HL-60 (cell line): ENCODE measurements at places on chromosomes 11 and 22.

DNA sequence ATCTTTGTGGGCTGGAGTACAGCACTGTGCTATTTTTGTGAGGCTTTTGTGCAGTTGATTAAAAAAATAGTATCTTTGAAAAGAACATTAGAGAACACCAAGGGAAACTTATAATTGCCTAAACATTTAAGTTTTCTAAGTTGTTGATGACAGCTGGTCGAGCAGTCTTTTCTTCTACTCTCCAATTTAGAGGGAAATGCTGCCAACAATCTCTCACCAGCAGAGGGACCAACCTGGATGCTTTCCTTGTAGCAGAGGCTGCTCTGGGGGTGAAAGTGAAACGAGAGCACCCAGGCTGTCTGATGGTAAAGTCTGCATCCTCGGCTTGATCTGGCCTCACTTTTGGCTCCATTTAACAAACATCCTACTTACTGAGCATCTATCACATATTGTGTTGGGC, 1286.5 kb upstream of the TENM4 start:
- DNase-seq, result no peak

DNA sequence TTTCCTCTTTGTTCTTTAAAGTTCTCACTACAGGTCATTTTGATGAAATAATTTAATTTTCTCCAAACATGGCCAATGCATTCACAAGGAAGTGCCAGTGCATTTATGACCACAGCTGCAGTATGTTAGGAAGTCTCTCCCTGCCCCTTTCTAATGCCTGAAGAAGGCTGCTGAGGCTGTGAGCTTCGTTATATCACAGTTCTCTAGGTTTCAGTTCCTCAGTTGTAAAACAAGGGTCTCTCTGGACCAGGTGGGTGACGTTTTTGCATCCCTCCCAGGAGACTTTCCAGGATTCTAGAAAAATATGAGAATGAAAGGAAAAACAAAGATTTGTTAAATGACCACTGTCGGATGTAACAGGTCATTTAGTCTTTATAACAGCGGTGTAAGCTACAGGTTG, 171.6 kb downstream of the LARGE1 start:
- DNase-seq, result no peak

GRCh38 chr11:44096360-44097185, 1.1 kb downstream of the EXT2 start:
- no peak for DNase-seq

DNA sequence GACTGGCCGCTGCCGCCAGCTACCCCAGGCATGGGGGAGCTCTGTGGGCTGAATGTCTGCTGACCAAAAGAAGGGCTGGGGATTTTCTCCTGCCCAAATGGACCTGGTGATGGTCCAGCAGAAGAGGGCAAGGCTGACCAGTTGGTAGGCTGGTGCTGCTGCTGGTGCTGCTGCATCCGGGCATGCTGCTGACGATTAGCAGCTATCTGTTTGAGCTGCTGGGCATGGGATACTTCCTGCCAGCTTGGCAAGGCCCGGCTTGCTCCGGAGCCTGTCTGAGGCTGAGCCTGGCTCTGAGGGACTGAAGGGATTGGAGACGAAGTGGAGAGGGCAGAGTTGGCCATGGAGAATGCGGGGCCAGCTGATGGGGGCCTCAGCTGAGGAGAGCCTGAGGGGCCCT, 168.6 kb upstream of the MTMR2 start:
- no peak for DNase-seq

GRCh38 chr22:39332441-39333064, 13.1 kb upstream of the RPL3 start:
- DNase-seq, result no peak

- DNase-seq, result no peak
Measured at GRCh38 chr11:794766-795633, 3.1 kb downstream of the SLC25A22 start.

- no peak for DNase-seq
Measured at GRCh38 chr11:91209751-91210150, 986.9 kb upstream of the CHORDC1 start.

GRCh38 chr11:94402355-94402754, 1.1 kb upstream of the GPR83 start:
- DNase-seq, result no peak

DNA sequence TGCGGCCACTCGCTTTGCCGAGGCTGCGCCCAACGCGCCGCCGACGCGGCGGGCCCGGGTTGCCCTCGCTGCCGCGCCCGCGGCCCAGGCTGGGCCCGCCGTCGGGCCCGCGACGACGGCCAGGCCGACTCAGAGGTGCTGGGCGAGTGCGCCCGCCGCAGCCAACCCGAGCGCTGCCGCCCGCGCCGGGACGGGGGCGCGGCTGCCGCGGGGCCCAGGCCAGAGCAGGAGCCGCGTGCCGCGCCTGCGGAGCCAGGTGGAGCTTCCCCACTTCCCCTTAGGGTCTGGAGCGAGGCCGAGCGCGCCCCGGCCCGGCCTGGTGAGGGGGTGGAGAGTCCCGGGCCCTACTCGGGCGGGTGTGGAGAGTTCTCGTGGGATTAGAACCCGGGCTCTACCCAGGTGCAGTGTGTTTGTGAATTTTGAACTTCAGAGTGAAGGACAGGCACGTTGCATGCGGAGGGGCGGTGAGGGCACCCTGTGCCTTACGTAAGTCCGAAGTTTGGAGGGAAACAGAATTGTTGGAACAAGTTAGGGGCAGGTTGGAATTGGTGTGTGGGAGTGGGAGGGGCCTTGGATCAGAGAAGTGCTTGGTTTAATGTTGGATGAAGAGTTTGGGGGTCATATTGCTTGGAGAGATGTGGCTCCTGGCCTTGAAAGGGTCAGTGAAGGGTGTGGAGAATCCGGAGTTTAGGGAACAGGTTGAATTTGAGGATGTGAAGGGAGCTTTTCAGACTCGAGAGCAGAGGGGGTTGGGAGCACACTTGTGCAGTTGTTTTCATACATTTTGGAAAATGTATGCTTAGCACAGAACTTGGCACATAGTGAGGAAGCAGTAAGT, 697 bp downstream of the RNF169 start:
- DNase-seq, result peak; percentile 65

DNA sequence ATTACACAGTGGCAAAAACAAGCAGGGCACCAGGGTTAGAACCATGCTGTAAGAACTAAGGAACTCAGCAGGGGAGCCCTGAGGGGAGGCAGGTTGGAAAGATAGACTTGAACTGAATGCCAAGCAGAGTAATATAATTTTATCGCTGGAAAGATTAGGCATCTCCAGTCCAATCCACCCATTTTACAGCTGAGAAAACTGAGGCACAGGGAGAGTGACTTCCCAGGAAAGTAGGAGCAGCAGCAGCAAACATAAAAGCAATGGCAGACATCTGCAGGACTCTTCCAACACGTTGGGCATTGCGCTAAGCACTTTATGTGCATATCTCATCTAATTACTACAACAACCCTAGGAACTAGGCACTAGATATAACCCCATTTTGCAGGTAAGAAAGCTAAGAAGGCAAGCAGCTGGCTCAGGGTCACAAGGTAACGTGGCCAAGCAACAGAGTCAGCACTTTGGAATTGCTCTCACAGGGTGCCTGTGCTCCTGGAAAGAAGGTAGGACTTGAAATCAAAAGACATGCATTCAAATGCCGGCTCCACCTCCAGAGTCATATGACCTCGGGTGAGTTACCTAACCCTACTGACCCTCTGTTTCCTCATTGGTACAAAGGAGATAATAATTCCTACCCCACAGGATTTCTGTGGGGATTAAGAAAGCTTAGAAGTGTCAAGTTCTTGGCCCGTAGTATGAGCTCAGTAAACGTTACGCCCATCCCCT, 215.3 kb downstream of the BARX2 start:
- DNase-seq, result no peak

DNA sequence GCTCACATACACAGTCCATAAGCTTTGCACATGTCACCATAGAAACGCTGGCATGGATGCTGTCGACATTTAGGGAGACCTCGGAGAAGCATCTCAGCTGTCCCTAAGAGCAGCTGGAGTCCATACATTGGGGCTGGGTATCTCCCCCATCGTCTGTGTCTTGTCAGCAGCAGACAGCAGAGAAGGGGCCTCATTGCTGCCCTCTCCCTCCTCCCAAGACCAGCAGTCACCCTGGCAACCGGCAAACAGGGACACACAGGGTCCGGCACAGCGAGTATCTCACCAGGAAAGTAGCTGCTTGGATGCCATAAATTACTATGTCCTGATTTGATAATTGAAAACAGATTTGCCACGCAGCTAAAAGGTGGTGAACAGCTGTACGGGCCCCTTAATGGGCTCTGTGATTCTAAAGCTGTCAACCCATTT, 84.4 kb downstream of the CD44 start:
- no peak for DNase-seq

DNA sequence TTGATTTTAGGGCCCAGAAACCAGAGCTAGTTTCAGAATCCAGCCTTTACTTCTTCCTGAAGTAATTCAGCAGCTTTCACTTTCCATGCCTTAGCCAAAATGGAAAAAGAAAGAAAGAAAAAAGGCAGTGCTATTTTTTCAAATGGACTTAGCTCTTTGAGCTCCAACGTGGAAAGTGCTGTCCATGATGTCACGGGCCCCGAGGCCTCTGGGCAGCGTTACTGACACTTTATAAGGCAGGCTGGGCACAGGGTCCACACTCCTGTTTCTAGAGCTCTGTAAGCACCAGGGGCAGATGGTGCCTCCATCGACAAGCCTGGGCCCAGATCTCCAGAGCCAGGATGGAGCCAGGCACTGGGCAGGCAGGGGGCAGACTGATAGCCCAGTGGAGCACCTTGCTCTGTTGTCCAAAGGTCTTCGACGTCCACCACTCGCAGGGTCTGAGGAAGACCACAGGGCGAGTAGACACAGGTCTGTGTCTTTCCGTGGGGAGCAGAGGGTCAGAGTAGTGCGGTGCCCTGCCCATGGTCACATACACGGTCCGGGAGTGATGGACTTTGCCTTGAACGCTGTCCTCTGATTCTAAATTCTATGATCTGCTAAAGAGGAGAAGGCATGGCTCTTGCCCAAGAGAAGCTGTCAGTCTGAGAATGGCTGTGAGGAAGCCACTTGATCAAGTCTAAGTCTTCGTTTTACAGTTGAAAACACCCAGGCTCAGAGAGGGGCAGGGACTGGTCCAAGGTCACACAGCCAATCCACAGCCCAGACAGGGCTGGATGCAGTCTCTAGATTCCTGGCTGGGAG, 22.0 kb upstream of the WNT11 start:
- DNase-seq, result no peak

DNA sequence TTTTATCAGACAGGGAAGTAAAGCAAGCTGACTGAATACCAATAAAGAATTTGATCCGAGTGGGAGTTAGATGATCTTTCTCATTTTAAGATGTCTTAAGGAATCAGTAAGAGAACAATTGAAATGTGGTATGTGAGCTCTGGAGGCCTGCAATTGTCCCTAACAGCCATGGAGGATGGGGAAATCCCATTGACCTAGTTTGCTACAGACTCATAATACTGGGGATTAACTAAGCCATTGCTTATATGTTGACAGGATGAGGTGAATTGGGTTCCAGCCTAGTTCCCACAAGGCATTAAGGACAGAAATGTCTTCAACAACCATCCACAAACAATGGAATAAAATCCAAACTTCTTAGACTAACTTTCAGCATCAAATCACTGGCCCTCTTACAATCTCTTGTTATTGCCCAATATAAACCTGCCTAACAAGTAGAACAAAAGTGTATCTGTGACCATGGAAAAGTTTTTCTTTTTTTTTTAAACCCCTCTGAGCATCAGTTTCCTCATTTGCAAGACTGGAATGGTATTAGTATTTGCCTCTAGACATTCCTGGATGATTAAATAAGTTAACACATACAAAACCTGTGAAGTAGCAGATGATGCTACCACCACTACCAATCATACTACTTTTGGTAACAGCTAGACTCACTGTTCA, 773.2 kb downstream of the DLG2 start:
- no peak for DNase-seq

DNA sequence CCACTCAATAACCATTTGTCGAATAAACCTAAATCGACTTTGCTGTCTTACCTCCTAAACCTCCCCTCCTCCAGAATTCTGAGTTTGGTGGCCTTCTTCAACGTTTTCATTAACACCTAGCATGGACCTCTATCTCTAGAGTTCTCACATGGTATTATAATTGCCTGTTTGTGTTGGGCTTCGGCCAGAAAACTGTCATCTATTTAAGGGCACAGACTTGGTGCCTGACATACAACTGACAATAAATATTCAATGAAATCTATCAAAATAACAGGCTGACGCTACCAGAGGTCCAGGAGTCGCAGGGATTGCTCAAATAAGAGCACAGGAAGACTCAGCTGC, 687 bp downstream of the ALKBH8 start:
- no peak for DNase-seq

DNA sequence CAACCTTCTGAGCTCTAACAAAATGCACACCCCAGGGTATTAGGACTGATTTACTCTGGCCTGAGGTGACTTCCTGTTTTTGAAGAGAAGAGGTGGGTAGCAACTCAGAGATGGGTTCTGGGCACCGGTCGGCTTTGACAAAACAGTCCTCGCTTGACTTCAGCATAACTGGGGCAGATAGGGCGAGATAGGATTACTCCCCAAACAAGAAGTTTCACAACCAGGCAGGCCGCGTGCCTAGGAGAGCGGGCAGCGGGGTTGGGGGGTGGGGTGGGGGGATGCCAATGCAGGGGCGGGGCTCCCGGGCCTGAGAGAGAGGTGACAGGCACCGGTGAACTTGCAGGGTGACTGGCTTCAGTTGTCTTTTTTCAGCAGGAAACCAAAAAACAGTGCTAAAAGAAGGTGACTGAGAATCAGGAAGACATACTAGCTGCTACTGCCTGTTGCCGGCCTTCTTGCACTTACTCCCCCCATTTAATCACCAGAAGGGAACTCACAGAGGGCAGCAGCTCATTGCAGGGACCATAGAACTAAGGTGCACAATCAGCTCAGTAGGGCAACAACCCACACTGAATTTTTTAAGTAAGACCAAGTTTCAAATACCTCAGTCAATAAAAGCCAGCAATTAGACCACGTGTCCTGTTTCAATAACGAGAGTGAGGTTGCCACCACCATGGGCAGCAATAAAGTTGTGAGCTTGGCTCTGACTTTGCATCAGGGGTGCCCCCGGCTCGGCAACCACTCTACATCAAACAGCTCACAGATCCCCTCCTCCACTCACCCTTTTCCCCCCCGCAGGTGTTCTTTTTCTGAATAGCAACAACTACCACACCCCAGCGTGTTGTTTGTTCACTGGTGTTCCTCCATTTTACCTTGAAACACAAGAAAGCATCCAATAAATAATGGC, 37.2 kb upstream of the ETS1 start:
- no peak for DNase-seq

GRCh38 chr11:11510939-11511338, 110.9 kb downstream of the GALNT18 start:
- DNase-seq, result no peak
